Keratinocyte (primary cell): ENCODE measurements at places on chromosomes 6 and 20. TPM values are rescaled to one million over a fixed set of nuclear protein-coding genes. Genes with fewer than 3 reads are reported as not detected.

- peaks cover 2% of the 10 kb centered on the region for H3K36me3 ChIP-seq
- H3K27ac ChIP-seq, result no peak overlapping the region
- peak; percentile 17 for DNase-seq
- no peak overlapping the region for H3K4me3 ChIP-seq
- H3K27me3 ChIP-seq, result no peaks in the 10 kb centered on the region
Measured at GRCh38 chr6:5398530-5398929, 137.2 kb downstream of the FARS2 start.

The SALL4 gene
- 0.04 to 0.45 TPM (median 0.17 TPM) in 3 replicates for polyA plus RNA-seq

The MAP3K4 gene
- polyA plus RNA-seq, result 9.0 to 12.8 TPM (median 11.8 TPM) in 3 replicates

The SMIM13 gene
- 4.1 to 7.7 TPM (median 5.4 TPM) in 3 replicates for polyA plus RNA-seq

- no peaks in the 10 kb centered on the region for H3K27me3 ChIP-seq
- DNase-seq, result no peak
- H3K36me3 ChIP-seq, result peaks cover 21% of the 10 kb centered on the region
- no peak overlapping the region for H3K4me3 ChIP-seq
- no peak overlapping the region for H3K27ac ChIP-seq
Measured at GRCh38 chr6:30640481-30640880, 6.5 kb upstream of the C6orf136 start.

DNA sequence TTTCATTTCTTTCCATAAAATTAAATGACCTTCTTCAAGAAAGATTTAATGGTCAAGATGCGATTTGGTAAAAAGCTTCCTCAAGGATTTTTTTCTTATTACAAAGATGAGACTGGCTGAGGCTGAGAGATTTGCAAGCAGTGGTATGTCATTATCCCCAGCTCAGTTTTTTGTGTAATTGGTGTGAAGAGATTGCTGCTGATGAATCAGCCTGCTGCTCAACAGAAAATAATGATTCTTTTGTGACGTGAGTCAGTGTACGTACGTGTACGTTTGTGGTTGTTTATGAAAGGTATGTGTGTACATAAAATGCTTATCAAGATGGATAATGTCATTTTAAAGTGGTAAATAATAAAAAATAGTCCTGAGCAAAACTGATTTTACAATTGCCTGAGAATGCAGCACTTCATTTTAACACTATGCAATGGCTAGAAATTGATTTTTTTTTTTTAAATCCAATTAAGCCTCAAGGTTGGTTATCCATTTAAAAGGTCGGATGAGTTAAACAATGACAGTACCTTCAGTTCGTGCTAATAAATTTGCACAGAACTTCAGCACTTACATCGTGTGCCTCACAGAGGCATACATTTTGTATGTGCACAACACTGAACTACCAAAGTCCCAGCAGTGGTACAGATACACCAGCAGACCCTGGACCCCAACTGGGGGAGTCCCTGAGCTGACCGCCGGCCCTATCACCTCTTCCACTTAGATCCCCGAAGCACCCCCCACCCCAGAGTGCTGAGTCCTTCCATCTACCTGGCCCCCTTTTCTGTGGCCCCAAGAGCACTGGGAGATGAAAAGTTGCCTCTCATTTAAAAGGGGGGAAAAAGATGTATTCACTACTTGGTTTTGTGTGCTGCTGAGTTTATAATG, 9.7 kb upstream of the NPEPL1 start:
- no peak overlapping the region for H3K4me3 ChIP-seq
- H3K27ac ChIP-seq, result no peak overlapping the region
- H3K36me3 ChIP-seq, result peaks cover 10% of the 10 kb centered on the region
- H3K4me1 ChIP-seq, result no peaks in the 10 kb centered on the region

- H3K36me3 ChIP-seq, result no peaks in the 10 kb centered on the region
- H3K4me3 ChIP-seq, result no peak overlapping the region
- peaks cover 32% of the 10 kb centered on the region for H3K4me1 ChIP-seq
- DNase-seq, result peak; percentile 87
Measured at GRCh38 chr6:36441307-36441894, 1.3 kb downstream of the PXT1 start.

DNA sequence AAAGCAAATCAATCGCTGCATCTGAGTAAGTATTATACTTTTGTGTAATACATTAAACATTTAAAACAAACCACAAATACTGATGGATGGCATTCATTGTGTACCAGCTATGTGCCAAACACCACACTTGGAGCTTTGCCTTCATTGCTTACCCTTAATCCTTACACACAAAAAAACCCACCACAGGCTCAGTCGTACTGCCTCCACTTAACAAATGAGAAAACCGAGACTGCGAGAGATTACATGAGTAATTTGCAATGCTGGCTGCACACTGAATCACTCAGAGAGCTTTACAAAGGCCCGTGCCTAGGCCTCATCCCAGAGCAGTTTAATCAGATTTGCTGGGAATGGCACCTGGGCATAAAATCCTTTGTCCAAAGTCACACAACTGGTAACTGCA, 130.5 kb downstream of the EDN1 start:
- H3K27ac ChIP-seq, result peak overlapping the region; percentile 55
- peaks cover 9% of the 10 kb centered on the region for H3K4me1 ChIP-seq
- no peak for DNase-seq
- H3K27me3 ChIP-seq, result no peaks in the 10 kb centered on the region

DNA sequence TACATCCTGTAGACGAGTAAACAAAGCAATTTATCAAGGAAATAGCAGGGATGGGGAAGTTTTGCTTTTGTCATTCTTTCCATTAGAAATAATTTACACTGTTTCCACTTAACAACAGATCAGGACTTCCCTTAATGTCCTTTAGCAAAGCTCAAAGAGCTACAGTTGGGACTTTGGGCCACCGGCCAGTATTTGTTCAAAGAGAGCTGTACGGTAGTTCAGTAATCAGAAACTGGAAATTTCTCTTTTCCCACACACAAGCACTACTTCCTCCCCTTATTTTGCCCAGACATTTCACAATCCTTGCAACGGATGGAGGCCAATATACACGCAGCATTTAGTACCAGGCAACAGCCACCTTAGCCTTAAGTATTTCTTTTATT, 12.1 kb upstream of the HINT3 start:
- H3K4me1 ChIP-seq, result peaks cover 88% of the 10 kb centered on the region
- peak overlapping the region; percentile 97 for H3K27ac ChIP-seq
- no peak overlapping the region for H3K4me3 ChIP-seq
- no peaks in the 10 kb centered on the region for H3K36me3 ChIP-seq
- no peaks in the 10 kb centered on the region for H3K27me3 ChIP-seq

DNA sequence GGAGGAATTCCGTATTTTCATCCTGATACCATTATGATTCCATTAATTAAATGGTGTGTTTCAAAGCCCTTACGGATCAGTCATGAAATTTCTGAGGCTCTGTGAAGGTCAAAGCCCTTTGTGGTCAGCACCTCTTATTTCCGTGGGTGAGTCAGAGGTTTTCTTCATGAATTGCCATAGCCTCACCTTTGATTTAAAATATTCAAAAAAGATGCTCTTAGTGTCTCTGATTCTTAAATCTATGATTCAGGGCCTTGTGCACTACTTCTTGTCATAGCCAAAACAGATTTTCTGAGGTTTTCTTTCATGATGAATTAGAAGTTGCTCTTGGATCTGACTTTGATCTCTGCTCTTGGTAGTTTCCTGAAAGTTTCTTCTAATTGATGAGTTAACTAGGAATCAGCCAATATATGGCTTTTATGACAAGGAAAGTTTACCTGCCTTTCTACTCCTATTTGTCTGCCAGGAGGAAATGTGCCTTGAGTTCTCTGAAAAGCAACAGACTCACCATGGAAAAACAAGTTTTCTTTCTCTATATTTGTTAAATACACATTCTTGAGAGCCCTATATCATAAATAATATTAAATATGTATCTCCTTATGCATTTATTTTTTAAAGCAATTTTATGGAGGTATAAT, 613.0 kb downstream of the UTRN start:
- DNase-seq, result peak; percentile 21
- peaks cover 7% of the 10 kb centered on the region for H3K4me1 ChIP-seq
- no peaks in the 10 kb centered on the region for H3K27me3 ChIP-seq

The IL17A gene
- not detected in 3 replicates for polyA plus RNA-seq

DNA sequence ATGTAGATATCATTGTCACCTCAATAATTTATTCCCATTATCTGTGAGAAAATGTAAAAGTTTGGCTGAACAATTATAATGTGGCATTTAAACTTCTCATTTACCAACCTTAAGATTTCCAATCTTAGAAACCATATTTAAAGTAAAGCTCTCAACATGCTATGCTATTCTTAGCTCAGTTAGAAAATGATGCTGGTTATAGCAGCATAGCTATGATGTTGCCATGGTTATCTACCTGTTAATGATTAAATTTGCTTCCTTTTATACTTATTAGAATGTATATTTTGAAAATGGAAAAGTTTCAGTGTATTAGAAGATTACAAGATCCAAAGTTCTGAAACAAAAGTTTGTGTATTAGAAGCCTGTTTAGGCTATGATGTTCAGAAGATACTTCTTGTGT, 110.1 kb downstream of the GPR63 start:
- no peaks in the 10 kb centered on the region for H3K36me3 ChIP-seq
- no peak overlapping the region for H3K4me3 ChIP-seq
- H3K27me3 ChIP-seq, result no peaks in the 10 kb centered on the region
- H3K4me1 ChIP-seq, result no peaks in the 10 kb centered on the region
- DNase-seq, result no peak

DNA sequence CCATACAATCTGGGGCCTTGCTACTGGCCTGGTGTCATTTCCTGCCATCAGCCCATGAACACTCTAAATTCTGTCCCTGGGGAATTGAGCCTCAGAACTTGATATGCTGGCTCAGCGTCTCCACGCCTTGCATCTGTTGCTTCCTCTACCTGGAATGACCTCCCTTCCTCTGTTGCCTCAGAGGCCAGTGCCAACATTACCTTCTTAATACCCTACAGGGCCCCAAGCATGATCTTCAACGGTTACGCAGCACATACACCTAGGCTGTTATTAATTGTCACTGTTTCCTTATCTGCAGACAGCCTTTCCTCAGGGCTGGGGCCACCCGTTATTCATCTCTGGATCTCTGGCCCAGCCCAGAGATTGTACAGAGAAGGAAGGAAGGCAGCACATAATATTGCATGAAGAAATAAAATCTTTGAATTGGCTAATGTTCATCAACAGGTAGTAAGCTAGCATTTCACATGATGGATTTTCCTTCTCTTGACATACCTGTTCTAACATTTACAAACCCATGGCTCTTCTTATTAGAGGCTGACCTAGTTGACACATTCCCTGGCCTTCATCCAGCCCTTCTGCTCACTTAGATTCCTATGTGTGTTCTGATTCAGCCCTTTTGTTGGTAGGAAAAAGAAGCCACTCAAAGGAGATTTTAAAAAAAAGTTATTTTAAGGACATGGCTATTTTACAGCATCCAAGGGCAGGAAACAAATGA, 8.4 kb upstream of the RNF182 start:
- no peaks in the 10 kb centered on the region for H3K36me3 ChIP-seq
- H3K4me3 ChIP-seq, result no peak overlapping the region
- H3K27ac ChIP-seq, result no peak overlapping the region
- no peaks in the 10 kb centered on the region for H3K27me3 ChIP-seq
- peaks cover 32% of the 10 kb centered on the region for H3K4me1 ChIP-seq

The MOG gene
- not detected in 3 replicates for polyA plus RNA-seq

DNA sequence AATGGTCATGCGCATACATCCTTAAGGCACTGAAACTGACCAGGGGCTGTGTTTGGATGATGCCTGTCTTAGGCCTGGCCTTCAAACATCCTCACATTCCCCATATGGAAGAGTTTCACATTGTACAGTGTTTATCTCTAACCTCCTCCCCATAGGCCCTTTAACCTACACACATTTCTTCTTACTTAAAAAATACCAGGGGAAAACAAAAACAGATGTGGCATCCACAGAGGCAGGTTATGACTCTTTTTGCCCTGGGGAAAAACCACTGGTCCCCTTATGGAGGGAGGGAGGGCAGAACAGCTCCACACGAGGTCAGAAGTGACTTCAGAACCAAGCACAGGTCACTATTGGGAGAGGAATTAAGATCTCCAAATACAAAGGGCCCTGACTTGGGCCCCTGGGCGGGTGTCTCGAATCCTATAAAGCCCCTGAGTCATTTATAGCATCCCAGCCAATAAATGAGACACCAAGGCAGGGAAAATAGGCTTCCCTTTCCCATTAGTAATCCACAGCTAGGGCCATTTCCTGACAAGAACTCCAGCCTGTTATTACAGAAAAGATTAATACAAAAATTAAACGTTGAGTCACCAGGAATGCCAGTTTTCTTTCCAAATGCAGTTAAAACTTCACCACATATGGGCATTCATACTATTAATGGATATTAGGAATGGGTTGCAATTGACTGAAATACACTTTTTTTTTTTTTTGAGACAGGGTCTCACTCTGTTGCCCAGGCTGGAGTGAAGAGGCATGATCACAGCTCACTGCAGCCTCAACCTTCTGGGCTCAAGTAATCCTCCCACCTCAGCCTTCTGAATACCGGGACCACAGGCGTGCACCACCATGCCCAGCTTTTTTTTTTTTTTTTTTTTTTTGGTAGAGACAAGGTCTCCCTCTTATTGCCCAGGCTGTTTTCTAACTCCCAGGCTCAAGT, 107.2 kb downstream of the ATP9A start:
- no peak overlapping the region for H3K4me3 ChIP-seq
- H3K27ac ChIP-seq, result no peak overlapping the region
- H3K4me1 ChIP-seq, result peaks cover 21% of the 10 kb centered on the region
- H3K27me3 ChIP-seq, result peaks cover 3% of the 10 kb centered on the region

GRCh38 chr20:31841928-31842327, 3.5 kb downstream of the FOXS1 start:
- H3K4me1 ChIP-seq, result no peaks in the 10 kb centered on the region
- DNase-seq, result no peak
- no peaks in the 10 kb centered on the region for H3K36me3 ChIP-seq
- H3K27ac ChIP-seq, result no peak overlapping the region
- no peak overlapping the region for H3K4me3 ChIP-seq
- peaks cover 44% of the 10 kb centered on the region for H3K27me3 ChIP-seq

The SYNE1 gene
- polyA plus RNA-seq, result 4.0 to 5.5 TPM (median 4.4 TPM) in 3 replicates

The SYCP2 gene
- polyA plus RNA-seq, result 0.05 to 0.12 TPM (median 0.07 TPM) in 3 replicates

- DNase-seq, result no peak
- no peaks in the 10 kb centered on the region for H3K36me3 ChIP-seq
- H3K27me3 ChIP-seq, result no peaks in the 10 kb centered on the region
Measured at GRCh38 chr20:59780494-59781185, 152.8 kb downstream of the SYCP2 start.

- no peaks in the 10 kb centered on the region for H3K36me3 ChIP-seq
- no peak overlapping the region for H3K27ac ChIP-seq
- no peak for DNase-seq
- peaks cover 2% of the 10 kb centered on the region for H3K4me1 ChIP-seq
Measured at GRCh38 chr6:122755901-122756300, 23.6 kb upstream of the FABP7 start.
